ENCODE measurements at places on chromosomes 11 and 22.

- H3K4me3 ChIP-seq, result no peak overlapping the region
- H3K36me3 ChIP-seq, result no peaks in the 10 kb centered on the region
- H3K4me1 ChIP-seq, result no peaks in the 10 kb centered on the region
Observed at GRCh38 chr22:25142102-25142501, 57.6 kb upstream of the CRYBB3 start.

DNA sequence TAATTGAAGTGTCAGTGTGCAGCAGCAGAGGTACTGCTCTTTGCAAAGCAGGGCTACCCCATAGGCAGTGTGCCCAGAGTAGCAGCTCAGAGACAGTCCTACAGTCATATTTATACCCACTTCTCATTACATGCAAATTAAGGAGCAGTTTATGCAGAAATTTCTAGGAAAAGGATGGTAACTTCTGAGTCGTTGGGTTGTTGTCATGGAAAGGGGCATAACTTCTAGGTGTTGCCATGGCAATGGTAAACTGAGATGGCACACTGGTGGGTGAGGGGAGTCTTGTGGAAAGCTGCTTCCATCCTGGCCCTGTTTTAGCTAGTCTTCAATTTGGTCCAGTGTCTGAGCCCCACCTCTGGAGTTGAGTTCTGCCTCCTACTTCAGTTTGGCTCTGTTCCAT is 77.4 kb downstream of the MN1 start:
- no peak for DNase-seq
- no peak overlapping the region for H3K4me3 ChIP-seq
- peaks cover 11% of the 10 kb centered on the region for H3K4me1 ChIP-seq

GRCh38 chr11:97218011-97218410 is 828.2 kb downstream of the JRKL start:
- H3K36me3 ChIP-seq, result no peaks in the 10 kb centered on the region
- no peaks in the 10 kb centered on the region for H3K27me3 ChIP-seq
- H3K4me1 ChIP-seq, result no peaks in the 10 kb centered on the region
- H3K4me3 ChIP-seq, result no peak overlapping the region

DNA sequence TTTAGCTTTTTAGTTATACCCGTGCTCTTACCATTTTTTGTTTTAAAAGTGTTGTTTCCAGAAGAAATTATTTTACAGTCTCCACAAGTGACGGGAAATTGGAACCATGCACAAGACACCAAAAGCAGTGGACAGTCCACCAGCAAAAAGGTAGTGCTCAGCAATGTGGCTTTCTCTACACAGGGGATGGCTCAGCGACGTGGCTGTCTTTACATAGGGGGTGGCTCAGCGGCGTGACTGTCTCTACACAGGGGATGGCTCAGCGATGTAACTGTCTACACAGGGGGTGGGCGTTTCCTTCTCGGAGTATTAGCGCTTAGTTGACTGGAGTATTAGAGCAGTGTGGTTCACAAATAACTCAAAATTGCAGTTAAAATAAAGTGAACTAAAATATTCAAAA is 36.0 kb upstream of the PANX2 start:
- DNase-seq, result no peak
- no peak overlapping the region for H3K4me3 ChIP-seq
- no peaks in the 10 kb centered on the region for H3K4me1 ChIP-seq
- H3K36me3 ChIP-seq, result no peaks in the 10 kb centered on the region

DNA sequence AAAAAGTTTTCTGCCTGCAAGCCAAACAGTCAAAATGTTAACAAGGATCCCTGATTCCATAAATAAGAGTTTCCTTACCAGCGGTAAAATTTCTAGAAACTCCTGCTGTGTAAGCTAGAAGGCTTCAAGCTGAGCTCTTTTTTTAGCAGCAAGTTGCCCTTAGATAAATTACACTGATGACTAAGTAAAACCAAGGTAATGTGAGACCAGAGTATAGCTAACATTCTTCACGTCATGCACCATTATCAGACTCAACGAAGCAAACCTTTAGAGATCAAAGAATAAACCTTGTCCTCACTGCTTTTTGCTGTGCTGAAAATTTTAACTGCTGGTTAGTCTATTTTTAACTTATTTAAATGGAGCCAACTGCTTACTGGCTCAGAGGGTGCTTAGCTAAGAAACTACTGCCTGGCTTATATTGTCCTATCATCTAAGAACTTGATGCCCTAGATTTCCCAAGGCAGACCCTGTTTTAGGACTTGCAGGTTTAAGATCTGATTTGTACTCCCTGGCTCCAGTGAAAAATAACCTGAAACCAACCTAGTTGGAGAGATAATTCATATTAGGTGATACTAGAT is 900.7 kb downstream of the JRKL start:
- H3K27me3 ChIP-seq, result no peaks in the 10 kb centered on the region

DNA sequence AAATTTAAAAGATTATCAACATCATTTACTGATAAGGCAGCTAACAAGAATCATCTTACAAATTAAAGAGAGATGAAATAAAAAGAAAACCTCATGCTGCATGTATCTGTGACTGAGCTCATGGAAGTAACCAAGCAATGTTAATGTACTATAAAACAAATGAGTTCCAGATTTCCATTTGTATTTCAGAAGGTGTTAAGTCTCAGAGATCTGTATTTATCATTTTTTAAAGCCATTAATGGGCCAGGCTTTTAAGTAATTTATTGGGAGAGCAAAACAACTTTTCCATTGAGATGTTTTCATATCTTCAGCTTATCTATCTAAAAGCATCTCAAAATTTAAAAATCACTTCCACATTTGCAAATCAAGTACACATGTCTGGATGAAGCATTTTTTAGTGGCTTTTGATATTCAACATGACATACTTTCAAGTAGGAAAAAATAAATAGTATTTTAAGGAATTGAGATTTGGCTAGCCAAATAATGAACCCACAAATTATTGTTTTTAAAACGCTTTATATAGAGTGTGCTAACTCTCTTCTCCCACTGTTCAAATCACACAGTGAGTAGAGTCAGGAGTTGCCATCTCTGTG is 17.9 kb upstream of the BBOX1 start:
- no peaks in the 10 kb centered on the region for H3K4me1 ChIP-seq
- H3K27ac ChIP-seq, result no peak overlapping the region
- H3K27me3 ChIP-seq, result no peaks in the 10 kb centered on the region
- DNase-seq, result no peak
- H3K4me3 ChIP-seq, result no peak overlapping the region
- H3K36me3 ChIP-seq, result no peaks in the 10 kb centered on the region

DNA sequence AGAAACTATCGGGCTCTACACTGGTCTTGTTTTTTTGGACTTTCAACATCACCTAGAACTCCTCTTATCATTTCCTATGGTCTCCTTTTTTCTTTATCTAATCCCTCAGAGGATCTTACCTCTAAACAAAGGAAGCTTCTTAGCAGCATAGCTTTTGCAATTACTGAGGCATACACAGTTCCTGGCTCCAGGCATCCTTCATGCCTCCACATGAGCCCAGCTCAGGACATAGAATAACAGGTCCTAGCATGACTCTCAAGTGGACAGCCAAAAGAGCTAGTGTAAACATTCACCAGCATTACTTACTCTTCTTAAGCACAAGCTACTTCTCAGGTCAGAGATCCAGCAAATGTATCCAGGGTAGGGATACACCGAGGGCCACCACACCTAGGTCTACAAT is 17.1 kb downstream of the CFAP300 start:
- peaks cover 9% of the 10 kb centered on the region for H3K27me3 ChIP-seq
- no peaks in the 10 kb centered on the region for H3K4me1 ChIP-seq
- no peak overlapping the region for H3K4me3 ChIP-seq
- no peaks in the 10 kb centered on the region for H3K36me3 ChIP-seq

DNA sequence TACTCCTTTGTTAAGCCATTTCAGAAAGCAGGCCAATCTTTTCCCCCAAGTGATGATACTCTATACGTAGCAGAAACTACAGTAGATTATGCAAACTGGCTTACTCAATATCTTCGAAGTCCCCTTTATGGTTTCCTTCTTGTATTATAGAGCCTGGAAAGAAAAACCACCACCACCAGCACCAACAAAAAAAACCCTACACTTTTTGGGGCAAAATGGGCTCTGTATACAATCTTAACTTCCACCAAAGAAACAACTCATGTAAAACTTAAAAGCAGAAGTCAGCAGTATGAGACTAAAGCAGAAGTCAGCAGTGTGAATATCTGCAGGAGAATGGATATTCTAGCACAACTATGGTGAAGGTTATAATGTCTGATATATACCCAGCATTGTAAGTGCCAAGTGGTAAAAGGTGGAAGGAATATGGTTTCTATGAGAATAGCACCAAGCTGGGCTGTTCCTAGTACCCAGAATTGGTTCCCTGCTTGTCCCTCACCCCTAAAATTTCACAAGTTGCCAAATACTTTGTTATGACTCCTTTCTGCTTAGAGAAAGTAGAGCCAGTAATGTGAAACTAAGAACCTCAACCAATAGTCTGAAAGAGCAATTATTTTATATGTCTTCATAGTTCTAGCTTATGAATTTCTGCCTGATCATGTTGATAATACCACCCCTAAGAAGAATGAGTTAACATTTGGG is 252.1 kb downstream of the SBF2 start:
- no peaks in the 10 kb centered on the region for H3K27me3 ChIP-seq
- DNase-seq, result no peak
- H3K36me3 ChIP-seq, result peaks cover 22% of the 10 kb centered on the region
- no peak overlapping the region for H3K4me3 ChIP-seq
- H3K27ac ChIP-seq, result no peak overlapping the region
- H3K4me1 ChIP-seq, result peaks cover 3% of the 10 kb centered on the region

- H3K36me3 ChIP-seq, result no peaks in the 10 kb centered on the region
- peaks cover 38% of the 10 kb centered on the region for H3K27me3 ChIP-seq
- no peak for DNase-seq
- no peak overlapping the region for H3K4me3 ChIP-seq
- H3K27ac ChIP-seq, result no peak overlapping the region
Observed at GRCh38 chr11:57640068-57640800, 9.5 kb downstream of the YPEL4 start.

- no peak overlapping the region for H3K4me3 ChIP-seq
- peaks cover 44% of the 10 kb centered on the region for H3K27me3 ChIP-seq
- H3K27ac ChIP-seq, result no peak overlapping the region
Observed at GRCh38 chr11:134055029-134055428, 13.8 kb upstream of the JAM3 start.

DNA sequence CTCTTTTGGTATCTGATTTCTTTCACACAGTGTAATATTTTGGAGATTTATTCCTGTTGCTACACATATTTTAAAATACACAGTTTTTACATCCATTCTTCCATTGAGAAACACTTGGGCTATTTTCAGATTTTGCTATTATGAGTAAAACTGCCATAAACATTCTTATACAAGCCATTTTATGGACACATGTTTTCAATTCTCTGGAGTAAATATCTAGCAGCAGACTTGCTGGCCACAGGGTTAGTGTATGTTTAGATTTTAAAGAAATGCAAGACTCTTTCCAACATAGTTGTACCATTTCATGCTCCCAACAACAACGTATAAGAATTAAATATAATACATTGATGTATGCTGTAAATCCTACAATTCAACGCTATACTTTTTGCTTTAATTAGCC is 360.8 kb upstream of the PITPNB start:
- H3K36me3 ChIP-seq, result no peaks in the 10 kb centered on the region
- H3K27ac ChIP-seq, result no peak overlapping the region
- H3K4me1 ChIP-seq, result no peaks in the 10 kb centered on the region
- no peak overlapping the region for H3K4me3 ChIP-seq
- no peak for DNase-seq

DNA sequence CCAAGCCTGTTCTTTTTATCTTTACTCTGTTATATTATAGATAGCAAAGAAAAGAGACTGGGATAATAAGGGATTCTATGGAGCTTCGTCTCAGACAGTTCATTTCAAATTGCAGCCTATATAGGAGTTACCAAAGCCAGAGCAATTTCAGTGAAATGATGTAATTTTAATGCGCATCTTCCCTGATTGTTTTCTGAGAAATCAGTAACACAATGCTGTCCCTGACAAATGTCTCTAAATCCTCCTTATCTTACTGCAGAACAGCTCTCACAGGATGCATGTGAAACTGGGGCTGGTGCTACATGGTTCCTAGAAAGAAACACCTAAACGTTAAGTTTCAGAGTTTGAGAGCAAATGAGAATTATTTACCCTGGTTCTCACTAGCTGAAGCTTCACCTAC is 467.9 kb upstream of the ANO3 start:
- H3K4me3 ChIP-seq, result no peak overlapping the region

GRCh38 chr22:42869463-42869862 is 12.4 kb upstream of the ARFGAP3 start:
- peaks cover 15% of the 10 kb centered on the region for H3K4me1 ChIP-seq
- H3K36me3 ChIP-seq, result peaks cover 63% of the 10 kb centered on the region
- no peak overlapping the region for H3K4me3 ChIP-seq
- no peak for DNase-seq
- H3K27me3 ChIP-seq, result no peaks in the 10 kb centered on the region

- peaks cover 12% of the 10 kb centered on the region for H3K4me1 ChIP-seq
- H3K36me3 ChIP-seq, result peaks cover 10% of the 10 kb centered on the region
- peaks cover 6% of the 10 kb centered on the region for H3K27me3 ChIP-seq
- H3K27ac ChIP-seq, result no peak overlapping the region
Observed at GRCh38 chr22:29840498-29840897, 2.4 kb upstream of the ASCC2 start.

GRCh38 chr11:429391-429790 is 12.4 kb downstream of the ANO9 start:
- no peaks in the 10 kb centered on the region for H3K4me1 ChIP-seq
- H3K27me3 ChIP-seq, result peaks cover 11% of the 10 kb centered on the region
- no peak overlapping the region for H3K4me3 ChIP-seq
- no peak for DNase-seq
- no peak overlapping the region for H3K27ac ChIP-seq

DNA sequence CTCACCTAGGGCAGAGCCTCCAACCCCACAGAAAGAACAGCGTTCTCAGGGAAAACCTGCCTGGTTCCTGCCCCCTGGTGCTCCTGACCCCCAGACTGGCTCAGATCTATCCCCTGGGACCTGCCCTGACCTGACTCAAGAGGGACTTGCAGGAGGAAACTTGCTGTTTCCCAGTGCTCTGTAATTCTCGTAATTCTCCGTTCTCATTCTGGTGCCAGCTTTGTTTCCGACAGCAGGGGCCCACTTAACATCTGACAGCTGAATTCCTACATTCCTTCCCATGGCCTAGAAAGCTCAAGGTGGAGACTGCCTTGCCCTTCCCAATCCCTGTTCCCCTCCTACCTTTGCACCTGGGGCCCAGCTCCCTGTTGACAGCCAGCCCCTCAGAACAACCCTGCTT is 12.5 kb upstream of the CSF2RB start:
- H3K4me1 ChIP-seq, result peaks cover 14% of the 10 kb centered on the region
- H3K4me3 ChIP-seq, result peak overlapping the region; percentile 29
- H3K27me3 ChIP-seq, result peaks cover 38% of the 10 kb centered on the region

Measured in stimulated activated naive B cell treated with anti-CD40 and anti-IgM and Interleukin-4, amounts not matched to agents 10 μg/mL and 1 μg/mL and 100 μg/mL, for 72 hours (primary cell).